AG04449 (cell line): ENCODE measurements at places on chromosomes 2 and 18.

DNA sequence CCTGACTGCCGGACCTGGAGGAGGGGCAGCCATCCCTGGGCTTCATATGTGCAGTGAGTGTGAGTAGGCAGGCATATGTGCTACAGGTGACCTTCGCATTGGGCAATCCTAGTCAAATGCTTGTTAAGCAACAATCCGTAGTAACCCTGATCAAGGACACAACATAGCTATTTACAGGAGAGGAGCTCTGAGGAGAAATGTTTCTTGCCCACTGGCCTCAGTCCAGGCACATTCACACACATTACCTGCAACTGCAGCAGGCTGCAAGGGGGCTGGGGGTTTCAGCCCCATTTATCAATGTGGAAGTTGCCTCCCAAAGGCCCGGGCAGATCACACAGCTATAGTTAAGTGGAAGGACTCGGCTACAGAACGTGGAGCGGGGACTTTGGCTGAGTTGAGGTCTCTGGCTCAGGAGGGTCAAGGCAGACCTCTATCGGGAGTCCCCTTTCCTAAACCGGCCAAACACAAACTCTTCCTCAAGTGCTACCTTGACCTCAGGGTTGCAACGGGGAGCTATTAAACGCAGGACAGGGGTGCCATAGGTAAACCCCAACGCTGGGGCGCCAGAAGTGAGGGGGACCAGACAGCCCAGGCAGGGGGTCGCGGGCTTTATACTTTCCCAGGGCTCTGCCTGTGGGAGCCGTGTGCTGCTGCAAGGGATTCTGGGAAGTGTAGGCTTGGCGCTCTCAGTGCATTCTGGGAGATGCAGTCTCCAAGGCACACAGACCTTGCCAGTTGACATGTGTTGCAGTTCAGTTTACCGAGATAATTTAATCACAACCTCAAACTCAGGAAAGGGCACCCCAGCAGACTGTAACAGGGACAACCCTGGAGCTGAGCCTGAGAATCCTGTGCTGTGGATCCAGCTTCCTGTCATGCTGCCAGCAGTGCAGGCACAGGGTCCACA, 9.4 kb downstream of the KHK start:
- DNase-seq, result no peak

- DNase-seq, result no peak
These were observed 1265.0 kb upstream of the PIK3C3 start for GRCh38 chr18:40690062-40690461.

DNA sequence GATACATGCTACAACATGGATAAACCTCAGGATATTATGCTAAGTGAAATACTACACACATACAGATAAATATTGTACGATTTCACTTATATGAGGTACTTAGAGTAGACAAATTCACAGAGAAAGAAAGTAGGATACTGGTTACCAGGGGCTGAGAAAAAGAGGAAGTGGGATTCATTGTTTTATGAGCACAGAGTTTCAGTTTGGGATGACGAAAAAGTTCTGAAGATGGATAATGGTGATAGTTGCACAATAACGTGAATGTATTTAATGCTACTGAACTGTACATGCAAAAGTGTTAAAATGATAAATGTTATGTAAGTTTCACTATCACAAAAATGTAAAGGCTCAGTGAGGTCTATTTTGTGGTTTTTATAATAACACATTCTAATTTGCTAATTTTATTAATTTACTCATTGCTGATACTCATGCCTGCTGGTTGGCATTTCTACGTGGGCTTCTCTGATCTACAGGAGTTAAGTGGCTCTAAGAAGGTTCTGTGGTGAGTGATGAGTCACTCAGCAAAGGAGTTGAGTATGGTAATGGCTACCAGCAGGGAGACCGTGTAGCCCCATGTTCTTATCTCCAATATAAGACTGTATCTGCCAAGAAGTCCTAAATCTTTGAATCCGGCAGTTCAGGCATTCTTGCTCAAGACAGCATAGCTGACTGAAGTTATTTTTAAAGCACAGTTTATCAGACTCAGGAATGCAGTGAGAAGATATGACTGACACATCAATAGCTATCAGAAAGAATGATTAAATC, 41.1 kb downstream of the UPP2 start:
- no peak for DNase-seq

GRCh38 chr2:200451511-200451910, 58.4 kb downstream of the KCTD18 start:
- DNase-seq, result no peak

GRCh38 chr18:61606759-61607158, 273.5 kb downstream of the CDH20 start:
- peak; percentile 71 for DNase-seq

DNA sequence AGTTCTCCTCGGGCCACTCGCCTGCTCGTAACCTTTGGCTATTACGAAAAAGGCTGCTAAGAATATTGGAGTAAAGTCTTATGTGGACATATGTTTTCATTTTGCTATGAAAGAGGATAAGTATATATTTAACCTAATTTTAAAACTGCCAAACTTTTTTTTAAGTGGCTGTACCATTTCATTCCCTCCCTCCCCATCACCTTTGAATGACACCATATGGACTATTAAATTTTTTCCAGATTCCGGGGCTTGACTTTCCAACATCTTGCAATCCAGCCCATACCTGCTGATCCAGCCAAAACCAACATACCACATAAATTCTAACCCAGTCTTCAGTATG, 31.5 kb downstream of the REEP1 start:
- DNase-seq, result no peak

GRCh38 chr2:268323-268722, 3.6 kb downstream of the ACP1 start:
- DNase-seq, result no peak

- peak; percentile 60 for DNase-seq
These were observed 18.9 kb upstream of the DPP4 start for GRCh38 chr2:162092658-162093556.

DNA sequence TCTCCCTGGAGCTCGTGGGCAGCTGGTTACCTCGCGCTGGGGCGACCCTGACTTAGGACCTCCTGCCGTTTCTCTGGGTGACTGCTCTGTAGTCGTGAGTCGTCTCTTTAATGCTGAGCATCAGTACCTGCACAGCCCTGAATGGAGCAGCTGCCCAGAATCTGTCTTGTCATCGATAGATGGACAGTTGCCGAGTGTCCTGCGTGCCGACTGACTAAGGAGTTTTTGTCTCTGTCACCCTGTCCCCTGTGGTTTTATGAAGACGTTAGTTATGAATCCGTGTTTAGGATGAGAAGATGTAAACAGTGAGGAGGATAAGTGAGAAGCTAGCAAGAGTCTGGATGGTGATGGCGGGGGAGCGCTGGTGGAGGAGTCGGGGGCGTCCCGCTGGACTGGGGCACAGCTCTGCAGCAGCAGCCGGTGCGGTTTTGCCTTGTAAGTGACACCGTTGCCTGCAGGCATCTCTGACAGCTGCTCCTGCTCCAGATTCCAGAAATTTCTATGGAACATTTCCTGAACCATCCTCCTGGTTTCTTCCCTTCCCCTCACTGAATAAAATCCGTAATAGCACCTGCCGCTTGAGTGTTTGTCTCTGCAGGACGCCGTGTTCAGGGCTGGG, 13.3 kb downstream of the AGAP1 start:
- no peak for DNase-seq

DNA sequence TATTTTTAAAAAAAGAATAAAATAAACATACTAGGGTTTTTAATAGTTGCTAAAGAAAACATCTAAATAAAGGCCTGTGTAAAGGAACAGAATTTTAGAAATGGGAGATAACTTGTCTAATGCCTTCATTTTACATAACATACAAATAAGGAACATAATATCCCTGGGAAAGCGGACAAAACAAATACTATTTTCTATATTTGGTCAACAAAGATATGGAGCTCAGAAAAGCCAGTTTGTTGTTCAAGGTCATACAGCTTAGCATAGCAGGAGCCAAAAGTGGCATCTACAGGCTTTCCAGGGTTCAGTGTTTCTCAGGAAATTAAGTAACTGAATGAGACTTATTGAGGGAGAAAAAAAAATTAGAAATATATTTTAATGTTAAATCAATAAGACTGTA, 73.4 kb upstream of the CD226 start:
- no peak for DNase-seq

GRCh38 chr18:70558371-70558770, 269.5 kb downstream of the SOCS6 start:
- DNase-seq, result no peak

DNA sequence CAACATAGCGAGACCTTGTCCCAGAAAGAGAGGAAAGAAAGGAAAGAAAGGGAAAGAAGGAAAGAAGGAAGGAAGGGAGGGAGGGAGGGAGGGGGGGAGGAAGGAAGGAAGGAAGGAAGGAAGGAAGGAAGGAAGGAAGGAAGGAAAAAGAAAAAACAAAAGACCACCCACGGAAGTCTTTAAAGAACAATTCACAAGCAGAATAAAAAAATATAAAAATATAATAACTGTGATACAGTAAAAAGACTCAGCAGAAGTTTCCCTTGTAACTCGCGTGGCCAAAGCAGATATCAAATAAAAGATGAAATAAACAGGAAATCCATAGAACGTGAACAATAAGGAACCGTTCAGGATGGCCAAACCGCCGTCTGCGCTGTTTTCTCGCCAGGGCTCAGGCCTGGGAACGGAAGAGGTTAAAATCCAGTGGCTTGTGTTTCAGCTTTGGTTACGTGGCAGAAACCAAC, 1.2 kb upstream of the SLC1A4 start:
- DNase-seq, result no peak

DNA sequence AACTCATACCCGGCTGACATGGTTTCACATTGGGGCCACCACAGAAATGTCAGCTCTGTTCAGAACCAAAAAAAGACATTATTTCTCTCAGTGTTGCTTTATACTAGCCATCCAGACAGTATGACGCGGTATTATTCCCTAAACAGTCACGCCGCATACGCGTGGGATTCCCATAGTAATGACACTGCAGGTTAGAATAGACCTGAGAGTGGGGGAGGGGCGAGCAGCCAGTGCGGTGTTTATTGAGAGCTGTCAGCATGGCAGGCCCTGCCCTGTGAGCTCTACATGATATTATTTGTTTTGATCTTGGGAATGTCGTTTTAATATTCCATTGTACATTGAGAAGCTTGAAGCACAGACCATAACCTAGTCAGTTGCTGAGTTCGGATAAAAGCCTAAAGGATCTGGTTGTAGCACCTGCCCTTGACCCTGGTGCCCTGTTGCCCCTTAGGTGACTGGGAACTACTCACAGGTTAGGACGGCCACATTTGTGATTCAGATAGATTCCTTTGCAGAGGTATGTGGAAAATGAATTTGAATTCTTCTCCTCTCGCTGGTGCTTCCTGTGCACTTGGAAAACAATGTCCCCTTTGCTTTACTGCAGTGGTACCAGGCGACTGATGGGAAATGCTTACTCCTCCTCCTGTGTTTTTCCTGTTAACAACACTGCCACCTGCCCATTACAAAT, 150.1 kb downstream of the ARHGAP28 start:
- DNase-seq, result no peak

DNA sequence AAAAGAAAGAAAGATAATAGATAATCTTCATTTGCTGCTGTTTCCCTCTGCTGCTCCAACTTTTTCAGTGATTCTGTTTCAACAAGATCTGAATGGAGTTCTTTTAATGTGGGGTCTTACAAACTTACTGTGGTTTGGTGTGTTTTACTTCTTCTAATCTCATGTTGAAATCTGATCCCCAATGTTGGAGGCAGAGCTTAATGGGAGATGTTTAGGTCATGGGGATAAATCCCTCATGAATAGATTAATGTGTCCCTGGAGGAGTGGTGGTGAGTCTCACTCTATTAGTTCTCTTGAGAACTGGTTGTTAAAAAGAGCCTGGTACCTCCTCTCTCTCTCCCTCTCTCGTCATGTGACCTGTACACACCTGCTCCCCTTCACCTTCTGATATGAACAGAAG, 442.4 kb downstream of the EPHA4 start:
- no peak for DNase-seq

DNA sequence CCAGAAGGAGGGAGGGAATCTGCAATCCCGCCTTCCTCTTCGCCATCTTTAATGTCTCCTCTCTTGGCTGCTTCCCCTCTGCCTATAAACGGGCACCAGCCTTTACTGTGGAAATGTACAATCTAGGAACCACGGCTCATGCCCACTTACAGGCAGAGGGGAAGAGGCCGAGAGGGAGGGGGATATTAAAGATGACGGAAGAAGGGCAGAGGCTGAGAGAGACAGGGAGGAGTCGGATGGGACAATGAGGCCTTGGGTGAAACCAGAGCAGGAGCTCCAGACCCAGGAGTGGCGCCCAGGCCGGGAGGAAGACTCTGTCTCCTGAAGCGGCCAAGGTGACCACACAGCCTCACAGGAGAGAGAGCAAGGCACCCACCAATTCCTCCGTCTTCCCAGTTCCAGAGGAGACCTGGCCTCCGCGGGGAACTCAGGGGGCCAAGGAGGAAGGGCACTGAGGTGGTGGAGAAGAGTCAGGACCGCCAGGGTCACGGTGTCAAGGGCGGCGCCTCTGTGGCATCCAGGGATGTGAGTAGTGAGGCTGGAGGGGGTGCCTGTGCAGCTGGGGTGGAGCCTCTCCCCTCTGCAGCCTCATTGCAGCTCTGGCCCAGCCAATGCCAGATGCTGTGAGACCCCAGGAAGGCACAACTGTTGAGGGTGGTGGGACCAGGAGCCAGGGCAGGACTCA, 67.8 kb downstream of the CIB4 start:
- no peak for DNase-seq

DNA sequence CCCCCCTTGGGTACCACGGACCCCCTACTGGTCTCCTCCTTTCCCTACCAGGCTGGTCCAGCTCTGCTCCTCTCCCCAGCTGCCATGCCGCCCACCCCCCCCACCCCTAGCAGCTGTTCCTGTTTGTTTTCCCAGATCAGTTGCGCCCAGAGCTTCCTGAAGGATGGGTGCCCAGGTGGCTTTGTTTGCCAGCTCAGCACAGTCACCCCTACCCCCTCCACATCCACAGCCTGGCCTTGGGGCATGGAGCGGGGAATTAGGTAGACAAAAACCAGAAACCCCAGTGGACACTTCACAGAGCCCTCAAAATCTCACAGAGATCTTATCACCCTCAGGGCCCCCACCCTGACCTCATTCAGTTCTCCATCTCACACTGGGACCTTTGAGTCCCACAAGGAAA, 3.7 kb upstream of the CRYBA2 start:
- DNase-seq, result no peak

DNA sequence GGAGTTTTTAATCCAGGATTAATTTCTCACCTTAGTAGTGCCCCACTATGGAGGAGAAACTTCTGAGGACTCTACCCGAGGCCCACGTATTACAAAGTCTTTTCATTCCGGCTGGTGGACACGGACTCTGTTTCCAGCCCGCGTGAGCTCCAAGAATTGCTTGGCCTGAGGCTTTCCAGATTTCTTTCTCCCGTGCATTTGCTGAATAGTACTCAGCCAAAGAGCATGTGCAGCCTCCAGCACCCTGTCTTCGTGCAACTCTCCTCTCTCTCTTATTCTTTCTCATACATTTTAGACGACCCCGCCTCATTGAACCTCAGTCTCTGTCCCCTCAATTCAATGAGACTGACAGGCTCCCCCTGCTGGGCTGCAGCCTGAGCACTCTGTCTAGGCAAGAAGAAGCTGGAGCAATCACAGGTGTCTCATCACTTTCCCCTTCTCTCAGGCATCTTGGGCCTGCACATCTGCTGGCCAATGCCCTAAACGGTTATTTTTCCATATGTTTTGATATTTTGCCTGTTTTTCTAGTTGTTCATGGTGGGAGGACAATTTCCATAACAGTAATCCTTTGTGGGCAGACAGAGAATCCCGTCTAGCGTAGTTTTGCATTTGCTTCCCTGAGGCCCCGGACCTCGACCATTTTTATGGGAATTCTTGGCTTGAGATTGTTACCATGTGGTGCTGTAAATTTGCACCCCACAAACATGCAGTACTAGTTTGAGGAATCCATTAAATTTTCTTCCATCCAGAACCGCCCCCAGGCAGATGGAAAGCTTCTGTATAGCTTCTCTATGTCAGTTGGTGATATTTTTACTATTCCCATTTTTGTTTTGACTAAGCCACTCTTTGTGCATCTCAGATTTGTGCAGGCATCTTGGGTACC, 50.1 kb upstream of the LPIN2 start:
- no peak for DNase-seq

GRCh38 chr2:230905448-230906421, 19.3 kb downstream of the GPR55 start:
- no peak for DNase-seq
